ENCODE measurements at places on chromosomes 7 and 10. TPM values are rescaled to one million over a fixed set of nuclear protein-coding genes. Genes with fewer than 3 reads are reported as not detected.
A peak's percentile ranks its signal among the peaks of the same experiment; 100 is the strongest.

GRCh38 chr7:140330128-140330527 is 68.2 kb downstream of the SLC37A3 start:
- no peak for DNase-seq
- no peaks in the 10 kb centered on the region for H3K27me3 ChIP-seq
- H3K36me3 ChIP-seq: peaks cover 18% of the 10 kb centered on the region
- no peak overlapping the region for H3K4me3 ChIP-seq
- H3K27ac ChIP-seq: no peak overlapping the region

GRCh38 chr7:106166651-106167342 is 54.7 kb upstream of the SYPL1 start:
- H3K4me3 ChIP-seq: no peak overlapping the region
- H3K4me1 ChIP-seq: no peaks in the 10 kb centered on the region
- peak; percentile 83 for DNase-seq
- no peak overlapping the region for H3K27ac ChIP-seq
- no peaks in the 10 kb centered on the region for H3K27me3 ChIP-seq
- H3K36me3 ChIP-seq: no peaks in the 10 kb centered on the region

- DNase-seq: peak; percentile 88
- H3K36me3 ChIP-seq: peaks cover 10% of the 10 kb centered on the region
- peaks cover 29% of the 10 kb centered on the region for H3K4me1 ChIP-seq
- H3K4me3 ChIP-seq: no peak overlapping the region
Observed at GRCh38 chr10:44706745-44707144, 204.4 kb upstream of the TMEM72 start.

GRCh38 chr7:6650521-6651011 is 13.4 kb downstream of the ZNF316 start:
- H3K27ac ChIP-seq: no peak overlapping the region
- no peak for DNase-seq
- H3K4me3 ChIP-seq: no peak overlapping the region

DNA sequence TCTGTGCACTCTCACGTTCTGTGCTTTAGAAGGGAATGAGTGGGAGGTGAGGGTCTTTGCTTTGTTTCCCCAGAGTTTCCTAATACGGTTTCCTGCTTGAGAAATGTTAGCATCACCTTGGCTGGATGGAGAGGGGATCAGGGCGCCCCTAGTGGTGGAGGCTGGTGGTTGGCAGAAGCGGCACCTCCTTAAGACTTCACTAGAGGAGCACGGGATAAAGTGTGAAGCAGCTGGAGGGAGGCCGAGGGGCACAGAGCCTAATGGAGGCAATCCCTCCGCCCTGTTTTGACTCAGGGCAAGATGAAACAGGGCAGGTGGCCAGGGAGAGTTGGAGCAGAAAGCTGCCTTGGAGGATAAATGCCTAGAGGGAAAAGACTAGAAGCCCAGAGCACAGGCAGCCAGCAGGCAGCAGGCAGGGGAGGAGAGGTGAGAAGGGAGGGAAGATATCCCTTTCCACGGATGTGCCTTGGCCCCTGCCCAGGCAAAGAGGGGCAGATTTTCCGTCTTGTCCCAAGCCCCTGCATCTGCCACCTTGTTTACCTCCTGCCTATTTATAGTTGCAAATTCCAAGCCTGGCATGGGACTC is 56.0 kb upstream of the BTRC start:
- no peak overlapping the region for H3K27ac ChIP-seq
- peaks cover 10% of the 10 kb centered on the region for H3K4me1 ChIP-seq
- H3K27me3 ChIP-seq: peaks cover 65% of the 10 kb centered on the region
- no peak overlapping the region for H3K4me3 ChIP-seq

DNA sequence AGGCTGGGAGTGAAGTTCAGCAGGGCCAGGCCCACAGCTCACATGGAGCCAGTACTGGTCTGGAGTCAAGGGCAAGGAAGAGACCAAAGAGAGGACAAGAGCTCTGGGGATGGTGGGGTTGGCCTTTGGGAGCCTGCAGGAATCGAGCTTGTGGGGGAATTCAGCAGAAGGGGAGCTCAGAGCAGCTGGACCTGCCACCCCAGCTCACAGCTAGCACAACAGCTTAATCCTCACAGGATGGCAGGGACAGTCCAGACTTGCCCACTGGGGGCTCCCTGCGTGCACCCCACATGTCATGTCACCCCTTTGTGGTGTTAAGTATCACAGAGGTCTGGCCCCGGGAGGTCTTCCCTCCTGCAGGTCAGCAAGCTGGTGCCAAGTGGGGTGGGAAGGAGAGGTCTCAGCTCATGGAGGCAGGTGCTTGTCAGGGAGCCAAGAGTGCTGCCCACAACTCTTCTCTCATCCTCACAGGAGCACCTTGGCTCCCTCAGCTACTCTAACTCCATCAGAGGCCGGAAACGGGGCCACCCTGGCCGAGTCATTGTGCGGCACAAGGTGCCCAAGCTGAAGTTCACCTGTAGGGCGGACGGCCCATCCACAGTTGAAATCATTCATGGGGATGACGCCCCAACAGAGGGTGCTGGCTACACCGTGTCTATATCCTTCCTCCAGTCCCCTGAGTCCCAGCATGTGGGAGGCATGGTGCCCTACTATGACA is 22.5 kb downstream of the CUZD1 start:
- H3K4me3 ChIP-seq: no peak overlapping the region
- H3K27me3 ChIP-seq: peaks cover 82% of the 10 kb centered on the region
- H3K27ac ChIP-seq: no peak overlapping the region

- H3K4me1 ChIP-seq: no peaks in the 10 kb centered on the region
- no peak overlapping the region for H3K27ac ChIP-seq
- peaks cover 45% of the 10 kb centered on the region for H3K27me3 ChIP-seq
- no peak overlapping the region for H3K4me3 ChIP-seq
Observed at GRCh38 chr10:78531088-78531487, 497.4 kb downstream of the RPS24 start.

- H3K4me1 ChIP-seq: peaks cover 8% of the 10 kb centered on the region
- no peak overlapping the region for H3K4me3 ChIP-seq
- H3K27ac ChIP-seq: no peak overlapping the region
- no peak for DNase-seq
- no peaks in the 10 kb centered on the region for H3K27me3 ChIP-seq
- H3K36me3 ChIP-seq: no peaks in the 10 kb centered on the region
Observed at GRCh38 chr7:143910473-143911248, 8.7 kb upstream of the TCAF1 start.

DNA sequence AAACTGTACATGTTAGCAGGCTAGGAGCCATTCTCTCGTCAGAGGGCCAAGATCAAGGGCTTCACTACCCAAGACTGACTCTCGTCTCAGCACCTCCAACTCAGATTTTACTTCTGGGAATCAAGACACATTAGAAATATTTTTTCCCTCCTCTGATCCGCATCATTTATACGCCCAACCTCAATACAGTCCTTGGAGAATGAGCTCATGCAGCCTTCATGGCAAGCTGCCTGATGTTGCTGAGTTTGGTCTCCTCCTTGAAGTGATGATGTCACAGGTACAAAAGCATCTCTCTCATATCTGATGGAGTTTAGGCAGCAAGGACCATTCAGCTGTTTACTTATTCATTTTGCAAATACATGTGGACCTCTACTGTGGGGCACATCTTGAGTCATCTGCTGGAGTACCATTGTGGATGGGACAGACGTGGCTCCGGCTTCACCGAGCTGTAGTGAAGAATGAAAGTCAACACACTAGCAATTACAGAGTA is 114.0 kb downstream of the BMPER start:
- no peak for DNase-seq
- H3K4me3 ChIP-seq: no peak overlapping the region
- no peak overlapping the region for H3K27ac ChIP-seq
- no peaks in the 10 kb centered on the region for H3K36me3 ChIP-seq
- H3K27me3 ChIP-seq: no peaks in the 10 kb centered on the region

GRCh38 chr10:24849051-24849450 is 103.4 kb downstream of the PRTFDC1 start:
- DNase-seq: no peak
- H3K4me1 ChIP-seq: peaks cover 27% of the 10 kb centered on the region
- peak overlapping the region; percentile 69 for H3K27ac ChIP-seq
- H3K4me3 ChIP-seq: no peak overlapping the region
- H3K36me3 ChIP-seq: no peaks in the 10 kb centered on the region

GRCh38 chr7:8204339-8205030 is 57.5 kb downstream of the ICA1 start:
- no peaks in the 10 kb centered on the region for H3K27me3 ChIP-seq
- no peak overlapping the region for H3K4me3 ChIP-seq
- H3K27ac ChIP-seq: no peak overlapping the region

- H3K4me3 ChIP-seq: no peak overlapping the region
- no peaks in the 10 kb centered on the region for H3K4me1 ChIP-seq
- H3K27me3 ChIP-seq: no peaks in the 10 kb centered on the region
- H3K36me3 ChIP-seq: no peaks in the 10 kb centered on the region
- DNase-seq: no peak
- H3K27ac ChIP-seq: no peak overlapping the region
Observed at GRCh38 chr10:5385224-5385623, 19.4 kb downstream of the TUBAL3 start.

DNA sequence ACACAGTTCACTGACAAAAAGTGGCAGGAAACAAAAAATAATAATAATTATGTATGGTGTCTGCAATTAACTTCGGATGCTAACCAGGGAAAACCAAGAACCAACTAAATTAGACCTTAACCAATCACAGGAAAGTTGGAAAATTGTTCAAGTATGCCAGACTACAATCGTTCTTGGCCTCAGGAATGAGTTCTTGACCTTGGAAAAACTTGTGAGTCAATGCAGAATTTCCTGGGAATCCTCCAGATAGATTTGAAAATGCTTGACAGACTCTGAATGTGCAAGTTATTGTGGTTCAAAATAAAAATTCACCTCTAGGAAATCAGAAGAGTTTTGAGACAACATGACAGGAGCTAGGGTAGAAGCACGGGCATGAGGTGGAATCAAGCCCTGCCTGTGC is 171.5 kb downstream of the C7orf25 start:
- no peaks in the 10 kb centered on the region for H3K36me3 ChIP-seq
- H3K27me3 ChIP-seq: no peaks in the 10 kb centered on the region
- no peak for DNase-seq
- H3K4me1 ChIP-seq: no peaks in the 10 kb centered on the region
- no peak overlapping the region for H3K27ac ChIP-seq
- no peak overlapping the region for H3K4me3 ChIP-seq

GRCh38 chr10:28981007-28981406 is 303.7 kb downstream of the BAMBI start:
- DNase-seq: no peak
- H3K27me3 ChIP-seq: no peaks in the 10 kb centered on the region
- H3K27ac ChIP-seq: no peak overlapping the region
- H3K36me3 ChIP-seq: no peaks in the 10 kb centered on the region
- H3K4me3 ChIP-seq: no peak overlapping the region
- peaks cover 18% of the 10 kb centered on the region for H3K4me1 ChIP-seq

GRCh38 chr7:117019786-117020590 is 66.7 kb downstream of the ST7 start:
- no peaks in the 10 kb centered on the region for H3K27me3 ChIP-seq
- H3K27ac ChIP-seq: no peak overlapping the region
- H3K4me1 ChIP-seq: peaks cover 6% of the 10 kb centered on the region
- no peaks in the 10 kb centered on the region for H3K36me3 ChIP-seq
- peak; percentile 66 for DNase-seq

Gene MKI67
- 81.4 TPM for total RNA-seq

Gene ATOH7
- not detected for total RNA-seq

Gene DLG5
- total RNA-seq: 127 TPM

Gene IFIT1B
- total RNA-seq: not detected

Gene DNAJB9
- 45.9 TPM for total RNA-seq

Gene SLC16A12
- total RNA-seq: 0.09 TPM

Measured in MCF 10A (cell line).